ENCODE measurements at places on chromosomes 6 and 20. TPM values are rescaled to one million over a fixed set of nuclear protein-coding genes. Genes with fewer than 3 reads are reported as not detected.

DNA sequence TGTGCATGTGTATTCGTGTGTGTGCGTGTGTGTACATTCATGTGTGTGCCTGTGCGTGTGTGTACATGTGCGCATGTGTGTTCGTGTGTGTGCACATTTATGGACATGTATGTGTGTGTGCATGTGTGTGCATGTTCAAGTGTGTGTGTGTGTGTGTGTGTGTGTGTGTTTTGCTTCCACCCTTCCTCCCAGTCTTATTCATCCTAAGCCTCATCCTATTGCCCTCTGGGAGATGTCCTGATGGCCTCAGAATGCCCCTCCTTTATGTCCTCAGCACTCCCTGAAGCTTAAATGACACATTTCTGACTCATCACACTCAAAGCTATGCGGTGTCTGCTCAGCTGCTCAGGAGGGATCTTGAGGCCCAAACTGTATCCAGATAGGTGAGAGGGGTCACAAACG, 76.6 kb upstream of the CCDC167 start:
- DNase-seq = no peak

GRCh38 chr6:1515280-1515679, 94.4 kb upstream of the FOXC1 start:
- DNase-seq = no peak

DNA sequence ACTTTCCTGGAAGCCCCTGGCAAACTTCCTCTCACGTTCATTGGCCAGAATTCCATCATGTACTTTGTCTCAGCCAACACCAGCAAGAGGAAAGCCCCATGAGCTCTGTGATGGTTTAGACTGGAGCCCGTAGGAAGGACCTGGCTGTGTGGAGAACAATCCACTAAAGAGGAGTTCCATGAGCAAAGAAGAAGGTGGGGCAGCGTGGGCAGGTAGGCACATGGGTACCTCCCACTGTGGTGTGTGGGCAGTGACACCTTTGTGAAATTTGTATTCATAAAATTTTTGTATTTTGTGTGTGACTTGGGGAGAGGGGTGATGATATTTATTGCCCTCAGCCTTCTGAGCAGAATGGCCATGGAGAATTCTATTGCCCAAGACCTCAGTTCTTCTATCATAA, 89.5 kb upstream of the SCP2D1 start:
- no peak for DNase-seq

- DNase-seq = no peak
These were observed 59.5 kb downstream of the NCOA3 start for GRCh38 chr20:47561180-47561579.

GRCh38 chr6:52946306-52946705, 36.8 kb upstream of the GSTA3 start:
- DNase-seq = no peak

GRCh38 chr6:154406301-154406700, 49.7 kb upstream of the IPCEF1 start:
- no peak for DNase-seq

CRISP3 gene
- 9.2 TPM for total RNA-seq

CCN5 gene
- 39.0 TPM for total RNA-seq

All from breast epithelium (tissue), 4 donors.